Osteocyte (in vitro differentiated cells): ENCODE measurements at places on chromosomes 3 and 15. TPM values are rescaled to one million over a fixed set of nuclear protein-coding genes. Genes with fewer than 3 reads are reported as not detected.

IGF2BP2 gene
- 96.7 and 101 TPM in 2 replicates for total RNA-seq

GRCh38 chr3:194083637-194084224 lies 52.2 kb upstream of the HES1 start:
- no peaks in the 10 kb centered on the region for H3K36me3 ChIP-seq
- peaks cover 13% of the 10 kb centered on the region for H3K27me3 ChIP-seq
- no peak overlapping the region for H3K4me3 ChIP-seq
- H3K4me1 ChIP-seq: peaks cover 51% of the 10 kb centered on the region

DNA sequence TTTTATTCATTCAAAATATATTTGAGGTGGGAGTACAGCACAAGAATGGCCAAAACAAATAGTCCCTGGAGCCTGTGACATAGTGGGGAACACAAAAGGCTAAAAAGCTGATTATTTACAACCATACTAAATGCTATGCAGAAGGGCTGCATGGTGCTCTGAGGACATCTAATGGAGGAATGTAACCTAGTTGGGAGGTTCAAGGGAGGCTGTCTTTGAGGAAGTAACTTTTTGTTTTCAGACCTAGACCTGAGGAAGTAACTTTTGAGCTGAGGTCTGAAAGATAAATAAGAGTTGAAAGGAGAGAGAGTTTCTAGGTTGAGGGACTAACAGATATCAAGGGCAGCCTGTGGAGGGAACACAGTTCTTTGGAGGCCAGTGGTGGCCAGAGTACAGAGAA lies 34.8 kb upstream of the RASA2 start:
- no peak overlapping the region for H3K4me3 ChIP-seq
- H3K27me3 ChIP-seq: no peaks in the 10 kb centered on the region

DNA sequence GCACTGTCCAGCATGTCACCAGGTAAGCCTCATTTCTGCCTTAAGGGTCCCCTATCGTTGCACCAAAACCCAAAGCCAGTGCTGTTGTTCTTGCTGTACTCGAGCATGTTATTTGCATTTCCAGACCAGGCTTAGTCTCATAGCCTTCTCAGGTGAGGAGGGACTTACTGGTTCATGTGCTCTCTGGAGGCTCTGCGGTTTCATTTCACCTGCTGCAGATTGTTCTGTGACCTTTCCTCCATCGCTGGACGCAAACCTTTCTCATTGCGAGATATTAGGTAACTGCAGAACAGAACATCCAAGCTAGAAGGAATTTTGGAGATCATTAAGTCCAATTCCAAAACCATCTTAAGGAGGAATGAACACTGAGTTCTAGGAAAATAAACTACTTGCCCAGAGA lies 187.3 kb upstream of the BCL6 start:
- H3K4me3 ChIP-seq: no peak overlapping the region
- DNase-seq: no peak
- H3K27ac ChIP-seq: no peak overlapping the region
- H3K4me1 ChIP-seq: peaks cover 8% of the 10 kb centered on the region

DNA sequence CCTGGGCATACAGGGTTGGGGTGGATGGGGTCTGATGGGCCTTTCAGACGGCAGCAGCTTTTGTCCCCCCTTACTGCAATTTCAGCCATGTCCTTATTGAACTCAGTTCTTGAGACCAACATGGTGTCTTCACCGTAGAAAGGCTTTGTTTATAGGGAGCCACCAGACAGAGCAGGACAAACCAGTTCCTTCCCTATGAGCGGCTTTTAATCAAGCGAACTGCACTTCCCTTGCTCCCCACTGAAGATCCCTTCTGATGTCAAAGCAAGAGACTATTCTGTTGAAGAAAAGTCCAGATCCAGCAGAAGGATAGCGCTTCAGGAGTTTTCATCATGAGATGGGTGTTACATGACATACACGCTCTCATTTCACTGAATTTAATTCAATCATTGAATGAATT lies 100.4 kb downstream of the CD47 start:
- no peak overlapping the region for H3K4me3 ChIP-seq
- peaks cover 39% of the 10 kb centered on the region for H3K4me1 ChIP-seq
- no peak overlapping the region for H3K27ac ChIP-seq
- no peaks in the 10 kb centered on the region for H3K27me3 ChIP-seq

- no peaks in the 10 kb centered on the region for H3K36me3 ChIP-seq
- no peaks in the 10 kb centered on the region for H3K27me3 ChIP-seq
- DNase-seq: no peak
- H3K4me1 ChIP-seq: peaks cover 56% of the 10 kb centered on the region
Measured at GRCh38 chr3:116001151-116001621, 377.9 kb downstream of the GAP43 start.

- peaks cover 9% of the 10 kb centered on the region for H3K4me1 ChIP-seq
- no peaks in the 10 kb centered on the region for H3K27me3 ChIP-seq
- H3K27ac ChIP-seq: no peak overlapping the region
- H3K4me3 ChIP-seq: no peak overlapping the region
- DNase-seq: peak; percentile 56
- no peaks in the 10 kb centered on the region for H3K36me3 ChIP-seq
Measured at GRCh38 chr3:38987456-38987855, 64.3 kb downstream of the SCN11A start.

ARL14 gene
- total RNA-seq: not detected in 2 replicates

SLC51B gene
- total RNA-seq: not detected in 2 replicates

GRCh38 chr3:101216710-101217465 lies 103.5 kb downstream of the IMPG2 start:
- no peaks in the 10 kb centered on the region for H3K27me3 ChIP-seq
- DNase-seq: no peak
- H3K4me3 ChIP-seq: no peak overlapping the region
- peaks cover 7% of the 10 kb centered on the region for H3K36me3 ChIP-seq
- H3K4me1 ChIP-seq: no peaks in the 10 kb centered on the region

ATP8B4 gene
- total RNA-seq: not detected in 2 replicates

TM4SF18 gene
- total RNA-seq: 2.2 and 3.7 TPM in 2 replicates

DNA sequence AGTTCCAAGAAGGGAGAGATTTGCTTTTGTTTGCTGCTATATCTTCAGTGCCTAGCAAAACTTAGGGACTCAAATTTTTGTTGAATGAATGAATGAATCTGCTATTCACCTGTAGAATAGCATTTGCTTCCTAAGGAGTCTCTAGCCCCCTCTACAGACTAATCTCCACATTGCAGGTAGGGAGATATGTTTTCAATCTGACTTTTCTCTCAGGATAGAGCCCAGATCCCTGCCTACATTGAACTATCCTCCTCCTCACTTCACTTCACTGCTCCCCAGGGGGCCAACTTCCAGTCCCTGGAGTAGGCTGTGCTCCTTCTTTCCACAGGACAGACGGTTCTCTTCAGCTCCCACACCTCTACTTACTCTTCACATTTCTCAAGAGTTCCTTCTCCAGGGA lies 81.9 kb upstream of the PTX3 start:
- DNase-seq: no peak
- H3K4me1 ChIP-seq: peaks cover 30% of the 10 kb centered on the region
- H3K36me3 ChIP-seq: no peaks in the 10 kb centered on the region
- no peaks in the 10 kb centered on the region for H3K27me3 ChIP-seq
- no peak overlapping the region for H3K27ac ChIP-seq

DNA sequence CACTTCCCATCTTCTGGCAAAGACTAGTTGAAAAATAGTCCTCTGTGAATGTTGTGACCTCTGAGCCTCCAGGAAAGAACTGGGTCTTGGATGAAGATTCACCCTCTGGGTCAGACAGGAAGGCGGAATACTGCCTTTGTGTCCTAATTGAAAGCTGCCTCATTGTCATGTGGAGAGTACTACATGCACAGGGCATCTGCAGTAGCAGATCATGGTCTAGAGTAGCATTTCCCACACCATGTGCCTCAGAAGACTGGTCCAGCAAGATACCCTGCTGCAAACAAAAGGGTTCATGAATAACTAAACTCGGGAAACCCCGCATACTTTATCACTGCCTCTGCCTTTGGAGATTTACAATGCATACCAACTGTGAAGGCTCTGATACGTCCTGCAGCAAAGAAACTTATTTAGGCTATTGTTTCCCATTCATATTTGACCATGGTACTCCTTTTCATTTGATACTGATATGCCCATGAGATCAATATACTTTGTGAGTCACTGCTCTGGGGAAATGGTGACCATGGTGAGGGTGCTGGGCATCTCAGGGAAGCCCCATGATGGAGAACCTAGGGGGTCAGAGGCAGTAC lies 22.7 kb downstream of the IRAK2 start:
- H3K27me3 ChIP-seq: no peaks in the 10 kb centered on the region
- no peak for DNase-seq
- H3K36me3 ChIP-seq: no peaks in the 10 kb centered on the region
- H3K4me1 ChIP-seq: peaks cover 32% of the 10 kb centered on the region
- H3K27ac ChIP-seq: no peak overlapping the region

SLC38A3 gene
- total RNA-seq: 3.9 and 4.5 TPM in 2 replicates

- peak overlapping the region; percentile 78 for H3K27ac ChIP-seq
- peaks cover 8% of the 10 kb centered on the region for H3K36me3 ChIP-seq
- H3K27me3 ChIP-seq: no peaks in the 10 kb centered on the region
- DNase-seq: no peak
- H3K4me1 ChIP-seq: peaks cover 59% of the 10 kb centered on the region
- H3K4me3 ChIP-seq: no peak overlapping the region
Measured at GRCh38 chr3:190063490-190063889, 57.2 kb downstream of the P3H2 start.
